ENCODE measurements at places on chromosomes 4 and X.

DNA sequence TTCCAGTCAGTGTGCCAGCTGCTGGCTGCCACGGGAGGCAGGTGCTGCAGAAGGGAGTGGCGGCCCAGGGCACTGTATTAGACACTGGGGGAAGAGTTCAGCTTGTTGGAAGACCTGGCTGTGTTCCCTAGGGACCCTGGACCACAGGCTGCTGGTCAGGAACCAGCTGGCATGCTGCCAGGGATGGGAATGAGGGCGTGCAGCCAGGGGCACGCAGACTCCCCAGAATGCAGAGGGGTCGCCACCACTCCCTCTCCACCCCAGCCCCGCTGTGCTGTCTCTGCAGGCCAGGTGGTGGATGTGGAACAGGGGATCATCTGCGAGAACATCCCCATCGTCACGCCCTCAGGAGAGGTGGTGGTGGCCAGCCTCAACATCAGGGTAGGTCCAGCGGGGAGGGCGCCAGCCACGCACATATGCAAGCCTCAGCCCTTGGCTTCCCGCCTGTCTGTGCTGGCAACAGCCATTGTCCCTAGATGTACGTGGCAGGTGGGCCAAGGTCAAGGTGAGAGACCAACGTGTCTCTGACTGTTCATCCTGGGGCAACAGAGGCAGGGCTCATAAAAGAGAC, 12.3 kb downstream of the ABCD1 start:
- no peak for DNase-seq

- DNase-seq, result no peak
Observed at GRCh38 chr4:109436504-109436903, 2.9 kb downstream of the SEC24B start.

- DNase-seq, result no peak
Observed at GRCh38 chr4:5098176-5098575, 46.9 kb downstream of the STK32B start.

- DNase-seq, result peak; percentile 72
Observed at GRCh38 chr4:184807797-184808712, 17.7 kb downstream of the ACSL1 start.

- DNase-seq, result peak; percentile 25
Observed at GRCh38 chrX:41293269-41293668, 40.7 kb upstream of the DDX3X start.

DNA sequence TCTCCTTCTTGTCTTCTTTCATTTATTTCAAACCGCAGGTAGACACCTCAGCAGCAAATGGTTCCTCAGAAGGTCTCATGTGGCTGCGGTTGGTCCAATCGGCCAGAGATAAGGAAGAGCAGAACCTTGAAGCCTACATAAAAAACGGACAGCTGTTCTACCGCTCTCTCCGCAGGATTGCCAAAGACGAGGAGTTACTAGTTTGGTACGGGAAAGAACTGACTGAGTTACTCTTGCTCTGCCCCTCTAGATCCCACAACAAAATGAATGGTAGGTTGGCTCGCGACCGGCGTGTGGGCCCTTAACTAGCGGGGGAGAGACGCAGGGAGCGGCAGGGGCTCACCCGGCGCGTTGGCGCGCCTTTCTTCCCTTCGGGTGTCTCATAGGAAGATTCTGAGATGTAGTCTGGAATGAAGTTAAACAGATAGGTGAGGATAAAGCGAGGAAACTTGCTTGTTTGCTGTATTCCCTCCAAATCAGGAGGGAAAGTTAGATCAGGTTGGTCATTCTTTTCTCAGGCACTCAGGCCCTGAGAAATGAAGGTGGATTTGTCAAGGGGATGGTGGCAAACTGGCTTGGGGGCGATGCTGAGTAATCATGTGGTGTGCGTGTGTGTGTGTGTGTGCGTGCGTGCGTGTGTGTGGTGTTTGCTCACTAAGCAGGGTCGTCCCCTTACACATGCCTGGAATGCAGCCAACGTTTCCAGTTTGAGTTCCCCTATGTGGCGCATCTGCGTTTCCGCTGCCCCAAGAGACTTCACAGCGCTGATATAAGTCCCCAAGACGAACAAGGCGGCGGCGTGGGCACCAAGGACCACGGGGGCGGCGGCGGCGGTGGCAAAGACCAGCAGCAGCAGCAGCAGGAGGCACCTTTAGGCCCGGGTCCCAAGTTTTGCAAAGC, 4.2 kb downstream of the PRDM8 start:
- no peak for DNase-seq

DNA sequence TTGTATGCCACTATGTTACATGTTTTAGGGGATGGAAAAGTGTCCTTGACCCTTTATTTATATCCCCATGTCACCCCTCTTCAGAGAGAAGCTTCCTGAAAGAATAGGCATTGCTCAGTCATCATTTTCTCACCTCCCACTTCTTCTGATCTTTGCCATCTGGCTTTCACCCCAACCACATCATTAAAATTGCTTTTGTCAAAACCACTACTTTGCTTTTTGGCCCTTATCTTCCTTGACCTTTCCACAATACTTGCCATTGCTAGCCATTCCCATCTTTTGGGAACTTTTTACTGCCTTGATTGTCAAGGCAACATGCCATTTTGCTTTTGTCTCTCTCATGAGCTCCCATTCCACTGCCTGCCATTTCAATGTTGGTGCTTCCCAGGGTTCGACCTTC, 14.9 kb upstream of the FAM9B start:
- DNase-seq, result no peak

DNA sequence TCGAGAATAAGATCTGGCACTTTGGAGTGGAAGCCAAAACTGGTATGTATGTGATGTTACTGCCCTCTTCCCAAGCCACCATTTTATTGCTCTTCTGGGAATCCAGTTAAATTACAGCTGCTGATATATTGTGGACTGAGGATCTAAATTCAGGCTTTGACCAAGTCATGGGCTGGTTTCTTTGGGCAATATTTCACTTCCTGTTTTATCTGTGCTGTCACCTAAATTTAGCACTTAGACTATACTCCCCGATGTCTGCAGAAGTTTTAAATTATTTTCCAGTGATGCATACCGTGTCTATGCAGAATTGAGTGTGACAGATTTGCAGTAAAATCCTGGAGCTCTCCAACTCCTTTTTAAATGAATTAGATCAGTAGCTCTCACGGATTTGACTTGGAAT, 100.0 kb downstream of the TEX13A start:
- DNase-seq, result no peak

DNA sequence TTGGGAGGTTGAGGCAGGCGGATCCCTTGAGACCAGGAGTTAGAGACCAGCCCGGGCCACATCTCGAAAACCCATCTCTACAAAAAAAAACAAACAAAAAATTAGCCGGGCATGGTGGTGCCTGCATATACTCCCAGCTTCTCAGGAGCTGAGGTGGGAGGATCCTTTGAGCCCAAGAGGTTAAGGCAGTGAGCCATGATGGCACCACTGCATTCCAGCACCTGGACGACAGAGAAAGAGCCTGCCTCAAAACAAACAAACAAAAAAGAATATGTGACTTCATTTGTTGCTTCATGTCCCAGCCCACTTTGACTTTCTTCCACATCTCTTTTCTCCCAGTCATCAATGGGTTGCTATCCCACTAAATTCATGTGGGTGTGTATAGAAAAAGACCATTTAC, 79.7 kb downstream of the BCOR start:
- DNase-seq, result no peak

DNA sequence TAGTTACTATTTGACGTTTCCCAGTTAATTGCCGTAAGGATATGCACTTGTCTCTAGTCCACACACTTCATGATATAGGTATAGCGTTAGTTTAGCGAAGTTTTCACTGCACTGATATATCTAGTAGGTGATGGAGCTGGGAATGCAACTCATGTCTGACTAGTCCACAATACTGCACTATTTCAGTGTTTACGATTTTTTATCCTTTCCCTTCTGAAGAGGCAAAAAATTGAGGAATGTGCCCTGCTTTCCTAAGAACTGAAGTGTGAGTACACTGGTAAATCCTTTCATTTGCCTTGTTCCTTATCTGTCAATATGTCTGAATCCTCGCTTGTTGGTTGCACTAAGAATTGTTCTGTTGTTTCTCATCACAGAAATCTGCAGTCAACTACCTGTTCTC, 1.0 kb downstream of the RPL36A start:
- no peak for DNase-seq

GRCh38 chrX:153900831-153901752, 3.4 kb upstream of the AVPR2 start:
- peak; percentile 89 for DNase-seq

GRCh38 chrX:40131654-40132337, 34.0 kb upstream of the BCOR start:
- no peak for DNase-seq

GRCh38 chr4:177190995-177191580, 118.6 kb upstream of the NEIL3 start:
- DNase-seq, result no peak

GRCh38 chrX:17563076-17563475, 174.2 kb upstream of the SCML1 start:
- DNase-seq, result no peak

DNA sequence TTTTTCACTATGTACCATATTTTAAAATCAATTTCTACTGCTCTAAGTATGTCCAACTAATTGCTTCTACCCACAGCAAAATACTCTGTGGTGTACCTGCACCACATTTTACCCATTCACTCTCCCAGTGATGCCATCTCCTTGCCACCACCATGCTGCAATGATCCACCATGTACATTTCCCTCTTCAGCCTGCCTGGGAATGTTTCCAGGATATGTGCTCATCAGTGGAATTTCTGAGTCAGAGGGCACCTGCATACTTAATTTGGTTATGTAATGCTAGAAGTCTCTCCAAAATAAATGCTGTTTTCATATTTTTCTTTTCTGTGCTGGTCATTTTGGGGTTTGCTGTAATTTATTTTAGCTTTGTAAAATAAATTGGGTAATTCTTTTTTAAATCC, 33.2 kb upstream of the OCIAD2 start:
- peak; percentile 91 for DNase-seq

GRCh38 chrX:19188566-19188965, 66.3 kb upstream of the ADGRG2 start:
- no peak for DNase-seq

GRCh38 chr4:159476886-159477285, 374.0 kb downstream of the RAPGEF2 start:
- no peak for DNase-seq

GRCh38 chr4:16524911-16525554, 298.8 kb upstream of the TAPT1 start:
- DNase-seq, result no peak

- DNase-seq, result no peak
Observed at GRCh38 chr4:93810340-93810992, 18.1 kb upstream of the ATOH1 start.
